ENCODE measurements at places on chromosomes 7 and 10.

DNA sequence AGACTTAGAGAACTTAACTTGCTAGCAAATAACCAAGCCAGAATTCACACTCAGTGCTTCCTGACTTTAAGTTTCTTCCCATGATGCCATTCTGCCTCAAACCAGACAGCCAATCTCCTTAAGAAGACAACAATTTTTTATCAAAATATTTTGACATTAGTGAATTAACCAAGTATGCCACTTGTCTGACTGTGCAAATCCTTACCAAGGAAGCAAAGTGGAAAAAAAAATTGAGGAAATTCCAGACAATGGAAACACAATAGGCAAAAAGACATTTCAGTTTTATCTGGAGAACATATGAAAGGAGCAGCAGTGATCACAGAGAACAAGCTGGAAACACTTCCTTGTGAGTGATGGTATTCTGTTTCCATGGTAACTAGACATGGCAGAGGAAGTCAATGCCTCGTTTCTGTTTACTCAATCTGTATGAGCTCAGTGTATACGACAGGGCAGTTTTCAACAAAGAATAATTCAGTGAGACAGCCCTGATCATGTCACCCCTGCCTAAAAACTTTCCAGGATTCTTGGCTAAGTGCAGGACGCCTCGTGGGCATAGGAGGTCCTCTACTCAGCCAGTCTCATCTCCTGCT, 114.2 kb downstream of the DYNC1I1 start:
- no peak for DNase-seq

GRCh38 chr10:120005207-120006201, 113.0 kb downstream of the SEC23IP start:
- no peak for DNase-seq

DNA sequence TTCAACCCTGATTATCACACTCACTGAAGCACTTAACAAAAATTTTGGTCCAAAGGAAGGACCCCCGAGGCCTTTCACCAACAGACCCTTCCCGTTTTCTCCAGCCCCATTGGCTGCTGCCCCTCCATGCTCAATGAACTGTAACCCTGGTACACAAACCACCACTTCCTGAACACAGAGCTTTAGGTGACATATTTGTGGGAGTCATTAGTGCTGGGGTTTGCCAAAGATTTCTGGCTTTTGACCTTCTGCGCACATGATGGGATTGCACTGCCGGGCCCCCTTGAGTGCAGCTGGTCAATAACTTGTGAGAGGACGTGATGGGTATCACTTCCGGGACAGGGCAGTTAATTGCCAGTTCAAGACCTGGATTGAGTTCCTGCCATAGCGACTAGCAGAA, 9.0 kb upstream of the CAMK1D start:
- no peak for DNase-seq

GRCh38 chr10:110664483-110665420, 20.6 kb downstream of the RBM20 start:
- no peak for DNase-seq

DNA sequence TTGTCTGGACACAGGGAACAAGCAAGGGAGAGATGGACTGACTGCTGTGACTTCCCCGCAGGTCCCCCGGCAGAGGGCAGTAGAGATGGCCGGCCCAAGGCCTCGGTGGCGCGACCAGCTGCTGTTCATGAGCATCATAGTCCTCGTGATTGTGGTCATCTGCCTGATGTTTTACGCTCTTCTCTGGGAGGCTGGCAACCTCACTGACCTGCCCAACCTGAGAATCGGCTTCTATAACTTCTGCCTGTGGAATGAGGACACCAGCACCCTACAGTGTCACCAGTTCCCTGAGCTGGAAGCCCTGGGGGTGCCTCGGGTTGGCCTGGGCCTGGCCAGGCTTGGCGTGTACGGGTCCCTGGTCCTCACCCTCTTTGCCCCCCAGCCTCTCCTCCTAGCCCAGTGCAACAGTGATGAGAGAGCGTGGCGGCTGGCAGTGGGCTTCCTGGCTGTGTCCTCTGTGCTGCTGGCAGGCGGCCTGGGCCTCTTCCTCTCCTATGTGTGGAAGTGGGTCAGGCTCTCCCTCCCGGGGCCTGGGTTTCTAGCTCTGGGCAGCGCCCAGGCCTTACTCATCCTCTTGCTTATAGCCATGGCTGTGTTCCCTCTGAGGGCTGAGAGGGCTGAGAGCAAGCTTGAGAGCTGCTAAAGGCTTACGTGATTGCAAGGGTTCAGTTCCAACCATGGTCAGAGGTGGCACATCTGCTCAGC, 6.0 kb downstream of the CYREN start:
- no peak for DNase-seq

DNA sequence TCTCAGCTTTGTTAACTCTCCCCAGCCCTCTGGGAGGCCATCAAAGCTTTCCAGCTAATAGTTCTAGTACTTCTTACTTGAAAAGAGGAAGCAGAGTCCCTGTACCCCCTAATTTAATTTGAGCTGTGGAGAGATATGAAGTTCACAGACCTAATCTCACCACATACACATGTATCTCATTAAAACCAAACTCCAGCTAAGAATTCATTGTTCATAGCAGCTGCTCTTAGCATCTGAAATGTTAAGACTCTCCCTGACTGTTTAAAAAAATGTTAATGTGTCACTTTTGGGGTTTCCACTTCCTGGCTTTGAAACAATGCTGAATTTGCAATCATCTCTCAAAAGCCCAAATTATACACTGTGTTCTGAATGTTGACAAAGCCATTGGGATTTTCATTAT, 16.2 kb upstream of the MRC1 start:
- DNase-seq = no peak

GRCh38 chr10:23157691-23158369, 34.3 kb upstream of the PTF1A start:
- no peak for DNase-seq

GRCh38 chr10:33306126-33306525, 28.3 kb downstream of the NRP1 start:
- no peak for DNase-seq

DNA sequence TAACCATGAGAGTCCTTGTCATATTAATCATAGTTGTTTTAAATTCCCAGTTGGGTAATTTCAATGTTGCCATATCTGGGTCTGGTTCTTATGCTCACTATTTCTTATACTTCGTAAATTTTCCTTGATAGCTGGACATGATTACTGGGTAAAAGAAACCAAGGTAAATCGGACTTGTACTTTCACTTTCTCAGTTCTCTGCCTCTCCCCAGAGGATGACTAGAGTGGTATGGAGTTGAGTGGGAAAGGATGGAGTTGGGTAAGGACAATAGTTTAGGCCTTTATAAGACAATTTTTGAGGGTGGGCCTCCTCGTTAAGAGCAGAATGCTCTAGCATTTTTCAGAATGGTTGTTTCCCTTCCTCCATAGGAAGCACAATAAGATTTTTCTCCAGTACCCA, 106.1 kb downstream of the CRPPA start:
- no peak for DNase-seq

DNA sequence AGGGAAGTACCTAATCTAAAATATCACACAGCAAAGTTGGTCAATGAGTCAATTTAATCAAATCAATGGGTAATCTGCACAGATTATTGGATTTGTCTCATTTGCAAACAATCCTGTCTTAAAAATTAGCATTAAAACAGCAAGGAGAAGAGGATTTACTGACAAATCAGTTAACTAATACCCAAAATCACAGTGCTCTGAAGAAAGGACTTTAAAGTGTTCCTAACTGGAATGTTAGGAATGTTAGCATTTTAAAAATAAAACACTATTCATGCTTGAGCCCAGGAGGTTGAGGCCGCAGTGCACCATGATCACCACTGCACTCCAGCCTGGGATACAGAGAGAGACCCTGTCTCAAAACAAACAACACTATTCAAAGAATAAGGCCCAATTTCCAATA, 83.1 kb downstream of the CHCHD3 start:
- no peak for DNase-seq

DNA sequence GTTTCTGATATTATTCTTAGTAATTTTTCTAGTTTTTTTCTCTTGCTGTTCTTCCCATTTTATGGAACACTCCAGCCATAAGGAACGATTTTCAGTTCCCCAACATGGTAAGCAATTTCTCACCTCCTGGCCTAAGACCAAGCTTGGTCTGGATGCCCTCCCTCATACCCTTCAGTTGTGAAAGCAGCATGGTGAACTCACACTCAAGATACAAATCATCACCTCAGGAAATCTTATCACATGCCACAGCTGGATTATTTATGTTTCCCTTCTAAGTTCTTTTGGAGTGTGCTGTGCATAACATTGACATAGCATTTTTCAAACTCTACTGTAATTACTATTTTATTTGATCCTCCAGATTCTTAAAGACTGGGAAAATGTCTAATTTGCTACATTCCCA, 216.6 kb downstream of the AGMO start:
- DNase-seq = no peak

DNA sequence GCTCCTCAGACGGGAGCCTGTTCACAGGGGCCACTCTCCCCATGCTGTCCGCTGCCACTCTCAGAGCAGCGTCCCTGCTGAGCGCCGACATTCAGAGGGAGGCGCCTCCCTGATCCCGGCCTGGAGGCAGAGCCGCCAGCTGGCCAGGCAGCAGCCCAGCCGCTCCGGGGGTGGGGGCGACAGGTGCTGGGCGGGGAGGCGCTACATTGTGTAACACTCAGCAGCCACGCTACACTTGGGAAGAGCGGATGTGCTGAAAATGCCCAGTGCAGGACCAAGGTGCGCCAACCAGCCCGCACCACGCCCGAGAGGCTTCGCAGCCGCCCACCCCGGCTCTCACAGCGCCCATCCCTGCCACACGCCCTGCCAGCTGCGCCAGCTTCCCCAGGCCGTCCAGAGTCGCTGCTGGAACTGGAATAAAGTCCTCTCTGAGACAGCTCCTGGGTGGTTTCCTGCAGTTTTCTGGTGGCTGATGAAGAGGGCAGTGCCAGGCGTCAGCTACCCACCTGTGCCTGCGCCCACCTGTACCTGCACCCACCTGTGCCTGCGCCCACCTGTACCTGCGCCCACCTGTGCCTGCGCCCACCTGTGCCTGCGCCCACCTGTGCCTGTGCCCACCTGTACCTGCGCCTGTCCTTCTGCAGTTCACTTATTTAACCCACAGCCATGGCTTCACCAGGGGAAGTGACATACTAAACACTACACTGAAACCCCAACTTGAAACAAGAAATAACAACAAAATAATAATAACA, 25.7 kb downstream of the STK32C start:
- DNase-seq = no peak

DNA sequence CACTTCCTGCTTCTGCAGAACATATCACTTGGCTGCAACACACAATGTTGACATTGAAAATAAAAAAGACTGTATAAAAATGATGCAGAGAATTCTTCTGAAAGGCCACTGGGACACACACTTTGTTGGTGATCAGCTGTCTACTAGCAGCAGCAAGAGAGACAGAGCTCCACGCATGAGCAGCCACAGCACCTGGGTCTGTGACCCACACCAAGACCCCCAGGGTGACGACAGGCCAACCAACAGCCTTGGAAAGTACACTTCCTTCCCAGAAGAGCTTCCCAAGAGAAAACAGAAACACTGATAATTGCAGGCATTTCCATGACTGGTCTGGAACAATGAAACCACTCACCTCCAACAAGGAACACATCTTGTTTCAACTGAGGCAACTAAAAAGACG, 239.0 kb downstream of the DIP2C start:
- DNase-seq = no peak

- no peak for DNase-seq
Measured at GRCh38 chr10:118216571-118217170, 125.5 kb downstream of the FAM204A start.

DNA sequence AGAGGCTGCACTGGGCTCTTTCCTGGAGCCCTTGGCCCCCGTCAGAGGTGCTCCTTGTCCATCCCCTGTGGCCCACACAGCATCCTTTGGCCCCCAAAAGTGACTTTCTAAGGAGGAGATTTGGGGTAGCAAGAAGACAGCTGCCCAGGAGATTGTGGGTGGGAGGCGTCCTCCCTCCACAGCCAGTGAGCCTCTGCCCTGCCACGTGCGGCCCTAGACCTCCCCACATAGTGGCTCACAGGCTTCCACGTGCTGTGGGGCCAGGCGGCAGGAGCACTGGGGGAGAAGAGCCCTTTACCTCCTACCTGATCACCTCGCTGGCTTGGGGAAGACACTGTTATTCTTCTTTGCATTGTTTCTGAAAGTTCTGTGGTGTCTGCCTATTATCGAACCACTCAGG, 178.8 kb downstream of the TCERG1L start:
- DNase-seq = no peak

- no peak for DNase-seq
Measured at GRCh38 chr7:11529382-11529781, 302.6 kb downstream of the THSD7A start.

DNA sequence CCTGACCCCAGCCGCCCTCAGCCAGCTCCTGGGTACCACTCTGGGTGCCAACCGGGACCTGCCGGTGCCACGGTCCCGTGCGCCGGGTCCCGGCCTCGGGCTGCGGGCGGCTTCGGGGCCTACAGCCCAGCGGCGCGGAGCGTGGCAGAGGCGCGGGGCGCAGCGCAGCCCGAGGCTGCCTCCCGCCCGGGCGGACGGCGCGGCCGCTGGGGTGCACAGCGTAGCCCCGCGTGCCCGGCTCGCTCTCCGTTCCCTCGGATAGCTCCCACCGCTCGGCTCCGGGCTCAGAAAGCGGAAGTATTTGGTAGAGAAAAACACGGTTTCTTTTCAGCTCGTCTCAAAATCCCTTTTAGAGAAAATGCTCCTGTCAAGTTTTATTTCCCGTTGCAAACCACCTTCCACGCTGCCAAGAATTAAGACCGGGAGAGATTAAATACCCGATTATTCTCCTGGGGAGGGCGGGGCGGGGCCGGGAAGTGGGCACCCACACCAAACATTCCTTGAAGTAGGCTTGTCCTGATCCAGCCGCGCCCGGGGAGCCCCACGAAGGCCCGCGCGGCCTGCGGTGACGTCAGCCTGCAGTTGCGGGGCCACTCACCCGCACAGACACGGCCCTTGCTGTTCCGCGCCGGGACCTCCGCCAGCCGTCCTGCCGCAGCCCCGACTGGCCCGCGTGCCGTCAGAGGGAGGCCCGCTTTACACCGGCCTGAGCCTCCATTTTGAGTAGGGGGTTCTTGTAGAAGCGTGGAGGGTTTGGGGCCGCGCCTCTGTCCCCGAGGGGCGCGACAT, 7.2 kb downstream of the HOXA13 start:
- no peak for DNase-seq

DNA sequence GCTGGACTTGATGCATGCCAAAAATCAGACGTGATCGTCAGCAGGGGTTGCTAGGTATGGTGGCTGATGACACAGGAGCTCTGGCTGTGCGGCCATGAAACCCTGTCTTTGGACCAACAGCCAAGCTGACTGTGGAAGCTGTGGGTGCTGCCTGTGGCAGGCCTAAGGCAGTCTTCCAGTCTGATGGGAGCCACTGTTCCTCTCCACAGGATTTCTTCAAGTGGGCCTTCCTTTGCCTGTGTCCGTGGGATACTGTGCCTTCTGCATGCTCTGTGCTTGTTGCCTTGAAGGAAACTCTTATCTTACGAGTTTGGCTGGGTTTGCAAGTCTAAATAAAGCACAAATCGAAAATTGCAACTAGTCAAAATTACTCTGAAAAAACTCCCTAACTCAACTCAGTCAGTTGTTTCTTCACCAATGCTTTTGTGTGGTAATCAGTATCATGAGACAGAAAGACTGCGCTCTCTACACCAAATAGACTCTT, 101.9 kb upstream of the PDLIM1 start:
- DNase-seq = no peak

- no peak for DNase-seq
Measured at GRCh38 chr10:48227213-48227612, 47.3 kb downstream of the FRMPD2 start.

GRCh38 chr10:110420401-110421193, 77.1 kb upstream of the DUSP5 start:
- no peak for DNase-seq

All from caudate nucleus (tissue), 63 donors.